Left kidney (tissue), 8 donors: ENCODE measurements at places on chromosomes 1 and 21. TPM values are rescaled to one million over a fixed set of nuclear protein-coding genes. Genes with fewer than 3 reads are reported as not detected.

The HAO2 gene
- polyA plus RNA-seq = 80.5 TPM

The MIXL1 gene
- polyA plus RNA-seq = 0.23 TPM

The PDC gene
- polyA plus RNA-seq = 0.35 TPM

The KMO gene
- 27.9 TPM for polyA plus RNA-seq

The GPR161 gene
- polyA plus RNA-seq = 21.7 TPM
